LHCN-M2 (cell line): ENCODE measurements at places on chromosomes 13 and 19. TPM values are rescaled to one million over a fixed set of nuclear protein-coding genes. Genes with fewer than 3 reads are reported as not detected.

DNA sequence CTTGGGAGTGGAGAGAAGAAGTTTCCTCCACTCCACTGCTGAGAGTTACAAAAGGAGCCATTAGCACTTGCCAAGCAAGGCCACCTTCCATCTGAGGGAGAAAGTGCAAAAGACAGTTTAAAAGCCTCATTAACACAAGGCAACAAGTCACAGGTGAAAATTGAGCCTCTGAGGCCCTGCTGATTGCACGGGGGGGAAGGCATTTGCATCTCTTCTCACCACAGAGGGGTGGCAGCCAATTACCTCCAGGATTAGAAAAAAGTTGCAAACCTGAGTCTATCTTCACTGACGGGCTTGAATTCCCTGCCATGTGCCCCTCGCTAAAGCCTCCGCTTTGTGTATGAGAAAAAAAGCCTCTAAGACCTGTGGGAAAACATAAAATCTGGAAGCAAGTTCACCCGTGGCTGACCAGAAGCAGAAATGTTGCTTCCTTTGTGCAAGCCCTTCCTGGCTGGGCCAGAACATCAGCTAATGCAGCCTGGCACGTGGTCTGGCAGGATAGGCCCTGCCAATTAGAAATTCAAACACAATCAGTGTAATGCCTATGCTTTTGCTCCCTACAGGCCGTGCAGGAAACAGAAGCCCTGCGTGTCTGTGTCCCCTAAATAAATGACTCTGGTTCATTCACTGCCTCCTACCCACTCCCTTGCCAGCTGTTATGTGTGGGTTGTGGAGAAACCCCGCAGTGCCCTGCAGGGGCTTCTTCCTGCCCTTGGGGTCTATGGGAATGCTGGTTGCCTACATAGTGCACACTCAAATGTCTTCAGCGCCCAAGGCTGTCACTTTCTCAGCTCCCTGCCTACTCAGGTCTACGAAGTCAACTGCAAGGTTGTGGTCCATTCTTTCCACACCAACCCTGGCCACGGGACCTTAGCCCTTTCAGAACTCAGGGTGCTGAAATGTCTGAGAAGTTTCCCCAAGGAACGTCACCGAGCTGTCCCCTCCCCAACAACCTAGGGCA lies 150.2 kb downstream of the UQCRFS1 start:
- DNase-seq = no peak

DNA sequence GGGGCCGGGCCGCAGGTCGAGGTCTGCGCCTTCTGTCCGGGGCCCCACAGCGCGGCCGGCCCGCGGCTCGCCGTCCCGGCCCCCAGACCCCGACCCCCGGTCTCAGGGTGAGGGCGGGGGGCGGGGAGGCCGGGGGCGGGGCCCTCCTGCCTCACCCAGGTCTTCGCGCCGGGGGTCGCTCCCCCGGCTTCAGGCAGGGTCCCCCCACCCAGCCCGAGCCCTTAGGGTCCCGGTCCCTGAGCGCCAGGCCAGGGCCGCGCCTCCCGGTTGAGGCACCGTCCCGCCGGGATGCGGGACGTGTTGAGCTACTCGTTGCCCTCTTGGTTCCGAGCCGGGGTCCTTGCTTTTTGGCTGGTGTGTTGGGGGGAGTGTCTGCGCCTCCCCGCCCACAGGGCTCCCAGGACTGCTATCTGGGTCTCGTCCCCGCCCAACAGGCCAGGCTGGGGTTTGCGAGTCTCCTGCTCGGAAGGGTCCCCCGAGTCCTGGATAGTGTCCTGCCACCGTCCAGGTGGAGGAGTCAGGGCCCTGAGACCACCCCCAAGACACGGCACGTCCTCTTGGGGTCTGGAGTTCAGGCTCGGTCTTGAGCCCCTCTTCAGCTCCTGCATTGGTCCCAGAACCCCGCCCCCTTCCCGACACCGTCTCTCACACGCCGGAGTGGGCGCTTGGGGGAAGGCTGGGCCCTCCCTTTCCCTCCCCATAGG lies 452 bp downstream of the PIAS4 start:
- no peak for DNase-seq

DNA sequence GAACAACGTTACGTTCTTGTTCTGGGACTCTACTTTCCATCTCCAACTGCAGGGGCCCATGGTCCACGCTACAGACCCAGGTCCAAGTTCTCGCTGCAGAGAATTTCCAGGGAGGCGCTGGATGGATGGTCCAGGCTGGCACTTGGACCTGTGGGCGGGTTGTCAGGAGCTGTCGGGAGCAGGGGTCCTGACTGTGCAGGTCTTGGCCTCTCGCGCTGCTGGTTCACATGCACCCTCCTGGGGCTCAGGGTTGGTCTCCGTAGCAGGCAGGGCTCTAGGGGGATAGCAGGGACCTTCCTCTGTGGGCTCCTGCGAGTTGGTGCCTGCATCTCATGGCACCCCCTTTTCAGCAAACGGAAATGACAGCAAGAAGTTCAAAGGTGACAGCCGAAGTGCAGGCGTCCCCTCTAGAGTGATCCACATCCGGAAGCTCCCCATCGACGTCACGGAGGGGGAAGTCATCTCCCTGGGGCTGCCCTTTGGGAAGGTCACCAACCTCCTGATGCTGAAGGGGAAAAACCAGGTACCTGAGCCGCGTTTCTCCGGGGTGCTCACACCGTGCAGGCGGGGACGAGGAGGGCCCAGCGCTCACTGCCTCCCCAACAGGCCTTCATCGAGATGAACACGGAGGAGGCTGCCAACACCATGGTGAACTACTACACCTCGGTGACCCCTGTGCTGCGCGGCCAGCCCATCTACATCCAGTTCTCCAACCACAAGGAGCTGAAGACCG lies 6.6 kb downstream of the PTBP1 start:
- DNase-seq = no peak

GRCh38 chr19:48741129-48741999 lies 954 bp upstream of the RASIP1 start:
- no peak for DNase-seq

DNA sequence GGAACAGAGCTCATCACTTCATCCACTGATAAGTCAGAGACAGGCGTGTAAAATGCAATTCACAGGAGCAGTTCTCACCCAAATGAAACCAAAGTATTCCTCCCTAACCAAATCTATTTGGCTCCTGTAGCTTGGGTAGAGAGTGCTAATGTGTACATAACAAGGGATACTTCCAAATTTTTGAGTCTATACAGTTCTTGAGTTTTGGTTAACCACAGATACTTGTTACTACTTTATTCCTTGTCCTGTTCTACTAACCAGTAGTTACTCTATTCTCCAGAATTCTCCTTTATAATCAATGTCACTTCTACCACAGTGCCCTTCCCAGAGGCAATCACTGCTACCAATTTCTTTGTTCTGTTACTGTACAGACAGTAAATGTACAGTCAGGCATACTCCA lies 57.3 kb downstream of the ELF1 start:
- no peak for DNase-seq

GRCh38 chr13:107992542-107992941 lies 222.8 kb downstream of the LIG4 start:
- no peak for DNase-seq

DNA sequence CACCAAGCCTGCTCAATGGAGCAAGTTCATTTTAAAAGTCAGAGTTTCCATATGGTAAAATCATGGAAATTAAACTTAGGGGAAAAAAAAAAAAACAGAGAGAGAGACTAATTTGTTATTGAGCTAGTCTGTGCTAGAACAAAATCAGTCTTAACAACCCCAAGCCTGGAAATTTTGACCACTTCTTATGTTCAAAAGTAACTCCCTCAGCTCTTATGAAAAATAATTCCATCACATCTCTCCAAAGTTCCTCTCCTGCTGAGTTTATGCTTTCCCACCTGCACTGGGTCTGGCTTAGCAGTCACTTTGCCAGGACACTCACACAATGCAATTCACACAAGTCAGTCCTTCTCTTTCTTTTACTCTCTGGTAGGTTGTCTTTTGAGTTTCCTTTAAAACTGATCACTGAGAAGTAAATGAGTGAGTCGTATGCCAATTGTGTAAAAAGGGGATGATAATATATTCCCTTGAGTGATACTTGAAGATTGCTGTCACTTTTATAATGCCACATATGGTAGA lies 92.6 kb downstream of the ENOX1 start:
- DNase-seq = no peak

- no peak for DNase-seq
These were observed 45.7 kb upstream of the C1QTNF9 start for GRCh38 chr13:24263632-24264031.

GRCh38 chr19:1807695-1808394 lies 4.2 kb downstream of the ATP8B3 start:
- DNase-seq = no peak

DNA sequence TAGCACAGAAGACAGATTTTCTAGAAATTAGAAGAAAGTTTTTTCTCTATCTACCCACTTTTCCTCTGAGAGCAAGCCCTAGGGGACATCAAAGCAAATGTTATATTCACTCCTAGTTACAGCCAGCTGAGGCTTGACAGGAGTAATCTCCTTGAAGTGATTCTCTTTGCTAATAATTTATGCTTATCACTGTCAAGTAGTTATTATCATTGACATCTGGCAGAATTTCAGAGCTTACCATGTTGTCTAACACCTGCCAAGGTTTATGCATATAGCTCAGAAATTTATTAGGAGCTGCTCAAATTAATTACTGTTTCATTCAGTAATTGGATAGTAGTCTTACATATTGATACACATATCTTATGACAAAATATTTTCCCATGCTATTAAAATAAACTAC lies 465.9 kb upstream of the ATXN8OS start:
- DNase-seq = no peak

DNA sequence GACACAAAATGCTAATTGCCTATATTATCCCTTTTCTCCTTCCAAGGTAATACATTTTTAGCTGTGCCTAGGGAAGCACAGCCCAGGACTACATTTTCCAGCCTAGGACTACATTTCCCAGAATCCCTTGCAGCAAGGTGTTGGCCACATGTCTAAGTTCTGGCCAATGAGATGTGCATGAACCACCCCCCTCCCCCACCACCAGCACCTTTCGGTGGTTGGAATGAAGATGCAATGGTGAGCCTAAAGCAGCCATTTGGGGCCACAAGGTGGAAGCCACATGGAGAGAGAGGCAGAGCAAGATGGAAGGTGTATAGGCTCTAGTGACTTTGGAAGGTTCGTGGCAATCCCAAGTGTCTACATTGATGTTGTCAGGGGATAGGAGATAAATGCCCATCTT lies 16.2 kb downstream of the UNC13A start:
- DNase-seq = peak; percentile 17

DNA sequence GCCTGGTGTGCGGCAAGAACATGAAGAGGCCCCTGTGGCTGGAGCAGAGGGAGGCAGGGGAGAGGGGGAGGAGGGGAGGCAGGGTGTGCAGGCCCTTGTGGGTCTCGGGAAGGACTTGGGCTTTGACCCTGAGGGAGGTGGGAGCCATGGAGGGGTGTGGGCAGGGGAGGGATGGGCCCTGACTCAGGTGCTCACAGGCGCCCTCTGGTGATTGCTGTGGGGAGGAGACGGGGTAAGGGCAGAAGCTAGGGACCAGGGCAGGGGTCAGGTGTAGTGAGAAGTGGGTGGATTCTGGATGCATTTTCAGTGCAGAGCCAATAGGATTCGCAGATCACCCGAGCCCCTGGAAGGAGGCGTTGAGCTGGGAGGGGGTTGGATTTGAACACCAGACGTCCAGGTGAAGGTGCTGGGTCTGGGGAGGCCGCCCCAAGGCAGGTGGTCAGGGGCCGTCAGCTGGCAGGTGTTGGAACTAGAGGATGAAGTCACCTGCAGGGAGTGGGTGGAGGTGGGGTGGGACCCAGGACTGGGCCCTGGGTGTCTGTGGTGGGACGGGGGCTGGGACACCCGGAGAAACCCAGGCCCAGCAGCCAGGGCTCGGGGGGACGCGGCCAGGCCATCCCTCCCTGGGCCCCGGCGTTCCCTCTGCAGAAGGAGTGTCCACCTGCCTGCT lies 185.4 kb downstream of the KDM4B start:
- no peak for DNase-seq

GRCh38 chr13:95684418-95684817 lies 7.5 kb downstream of the DNAJC3 start:
- no peak for DNase-seq

- peak; percentile 37 for DNase-seq
These were observed 6.6 kb downstream of the ISOC2 start for GRCh38 chr19:55454787-55455243.

DNA sequence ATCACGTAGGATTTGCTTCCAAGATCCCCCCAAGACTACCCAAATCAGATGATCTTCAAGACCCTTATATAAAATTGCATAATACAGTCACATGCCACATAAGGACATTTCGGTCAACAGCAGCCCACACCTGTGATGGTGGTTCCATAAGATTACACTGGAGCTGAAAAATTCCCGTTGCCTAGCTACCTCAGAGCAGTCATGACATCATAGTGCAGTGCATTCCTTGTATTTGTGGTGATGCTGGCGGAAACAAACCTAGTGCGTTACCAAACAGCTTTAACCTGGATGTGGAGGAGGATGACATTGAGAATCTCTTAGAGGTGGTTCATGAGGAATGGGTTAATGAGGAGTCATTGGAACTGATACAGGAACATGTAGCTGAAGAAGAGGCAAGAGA lies 4.8 kb downstream of the ZNF766 start:
- no peak for DNase-seq

- no peak for DNase-seq
These were observed 286.5 kb downstream of the PCDH17 start for GRCh38 chr13:57918086-57918485.

GRCh38 chr19:928471-929202 lies 2.8 kb downstream of the ARID3A start:
- DNase-seq = no peak

SHISA2 gene
- 65.7 and 71.7 TPM in 2 replicates for total RNA-seq

CYP4F8 gene
- not detected in 2 replicates for total RNA-seq

RFPL4AL1 gene
- not detected in 2 replicates for total RNA-seq

TNFSF9 gene
- total RNA-seq = 1.3 and 1.7 TPM in 2 replicates

TMEM86B gene
- total RNA-seq = 0.98 and 1.5 TPM in 2 replicates

KLK1 gene
- total RNA-seq = not detected in 2 replicates

MCEMP1 gene
- not detected in 2 replicates for total RNA-seq

FGF9 gene
- not detected in 2 replicates for total RNA-seq

CYP4F22 gene
- not detected in 2 replicates for total RNA-seq

RASAL3 gene
- total RNA-seq = 0.06 TPM in 1 of 2 replicates, not detected in the other

CACNG6 gene
- 0.17 TPM in 1 of 2 replicates, not detected in the other for total RNA-seq

RFPL4A gene
- total RNA-seq = not detected in 2 replicates
